ENCODE measurements at places on chromosomes 4 and X.

DNA sequence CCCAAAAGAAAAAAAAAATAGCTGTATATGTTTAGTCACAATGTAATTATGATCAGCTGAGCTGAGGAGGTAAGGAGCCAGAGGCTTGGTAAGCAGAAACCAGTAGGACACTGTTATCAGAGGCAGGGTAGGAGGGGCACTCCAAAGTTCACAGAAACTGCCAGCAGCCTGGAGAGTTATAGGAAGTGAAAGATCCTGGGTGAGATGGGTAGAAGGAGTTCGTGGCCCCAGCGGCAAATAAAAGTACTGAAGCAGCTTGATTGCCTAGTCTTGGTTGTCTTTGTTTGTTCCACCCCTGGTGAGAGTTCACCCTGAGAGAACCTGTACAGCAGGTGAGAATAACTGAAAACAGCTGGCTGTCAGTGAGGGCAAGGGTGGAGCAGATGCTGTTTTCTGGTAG is 340.8 kb downstream of the ADGRL3 start:
- no peak for DNase-seq

DNA sequence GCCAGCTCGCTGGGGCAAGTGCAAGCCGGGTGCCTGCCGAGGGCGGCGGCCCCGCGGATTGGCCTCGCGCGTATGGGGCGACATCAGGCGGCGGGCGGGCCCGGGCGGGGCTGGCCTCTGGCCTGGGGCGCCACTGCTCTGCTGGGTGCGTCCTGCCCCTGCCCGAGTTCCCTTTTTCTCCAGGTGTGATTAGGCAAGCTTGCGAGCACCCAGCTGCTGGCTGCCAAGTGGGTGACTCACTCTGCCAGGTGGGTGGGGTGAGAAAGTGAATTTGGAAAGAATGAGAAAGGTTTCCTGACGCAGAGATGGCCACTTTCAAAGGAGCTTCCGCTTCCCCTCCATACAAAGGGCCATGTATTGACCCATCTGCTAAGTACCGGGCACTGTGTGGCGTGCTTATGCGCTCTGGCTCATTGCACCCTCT is 32.5 kb downstream of the FGFBP1 start:
- no peak for DNase-seq

DNA sequence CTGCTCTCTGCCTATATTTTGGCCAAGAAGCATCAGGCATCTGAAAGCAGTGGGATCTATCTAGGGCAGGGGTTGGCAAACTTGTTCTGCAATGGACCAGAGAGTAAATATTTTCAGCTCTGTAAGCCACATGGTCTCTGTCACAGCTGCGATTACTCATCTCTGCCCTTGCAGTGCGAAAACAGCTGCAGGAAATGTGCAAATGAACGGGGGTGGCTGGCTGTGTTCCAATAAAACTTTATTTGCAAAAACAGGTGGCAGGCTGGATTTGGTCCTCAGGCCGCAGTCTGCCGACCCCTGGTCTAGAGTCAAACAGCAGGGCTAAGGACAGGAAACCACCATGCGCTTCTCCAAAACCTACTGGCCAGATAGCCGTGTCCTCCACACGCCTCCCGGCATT is 48.6 kb downstream of the ACOX3 start:
- DNase-seq: no peak

- no peak for DNase-seq
Observed at GRCh38 chrX:5810636-5811035, 418.0 kb downstream of the NLGN4X start.

DNA sequence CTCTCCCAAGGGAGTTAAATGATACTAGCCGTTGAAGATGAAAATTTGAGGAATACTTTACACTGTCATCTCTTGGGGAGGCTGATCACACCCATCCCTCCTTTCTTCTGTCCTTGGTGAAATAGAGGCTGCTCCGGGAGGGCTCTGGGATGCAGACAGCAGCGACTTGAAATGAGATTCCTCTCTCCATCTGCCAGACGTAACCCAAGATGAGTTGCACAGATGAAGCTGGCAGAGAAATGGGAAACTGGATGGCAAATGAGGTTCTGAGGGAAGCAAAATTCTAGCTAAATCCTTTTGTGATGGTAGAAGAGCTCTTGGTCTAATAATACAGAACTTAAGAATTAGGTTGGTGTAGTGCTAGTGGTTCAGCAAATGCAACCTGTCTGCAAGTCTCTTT is 201.4 kb downstream of the AASDH start:
- DNase-seq: no peak

GRCh38 chrX:35842674-35843073 is 44.5 kb downstream of the MAGEB16 start:
- no peak for DNase-seq

DNA sequence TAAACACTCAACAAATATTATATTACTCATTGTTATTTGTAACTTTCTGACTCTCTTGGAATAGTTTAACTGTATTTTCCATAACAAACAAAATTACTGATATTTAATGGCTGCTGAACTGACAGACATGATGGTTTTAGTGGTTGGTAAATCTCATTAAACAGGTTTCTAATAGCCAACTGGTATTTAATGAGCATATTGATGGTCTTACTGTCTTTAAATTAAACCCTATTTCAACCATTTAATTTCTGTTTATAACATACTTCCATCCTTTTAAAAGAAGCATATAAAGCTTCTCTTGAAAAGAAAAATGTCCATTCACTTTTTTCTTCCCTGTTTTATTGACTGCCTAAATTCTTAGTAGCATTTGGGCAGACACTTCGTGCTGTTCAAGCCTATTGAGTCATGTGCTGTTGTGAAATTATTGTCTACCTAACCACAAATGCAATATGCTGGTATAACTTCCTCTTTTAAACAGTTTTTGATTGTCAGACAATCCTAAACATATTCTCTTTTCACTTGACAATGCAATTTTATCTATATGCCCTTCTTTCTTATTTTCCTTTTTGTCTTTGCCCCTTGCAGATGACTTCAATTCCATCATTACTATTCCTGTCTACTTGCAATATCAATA is 163.9 kb upstream of the SLC7A11 start:
- no peak for DNase-seq

DNA sequence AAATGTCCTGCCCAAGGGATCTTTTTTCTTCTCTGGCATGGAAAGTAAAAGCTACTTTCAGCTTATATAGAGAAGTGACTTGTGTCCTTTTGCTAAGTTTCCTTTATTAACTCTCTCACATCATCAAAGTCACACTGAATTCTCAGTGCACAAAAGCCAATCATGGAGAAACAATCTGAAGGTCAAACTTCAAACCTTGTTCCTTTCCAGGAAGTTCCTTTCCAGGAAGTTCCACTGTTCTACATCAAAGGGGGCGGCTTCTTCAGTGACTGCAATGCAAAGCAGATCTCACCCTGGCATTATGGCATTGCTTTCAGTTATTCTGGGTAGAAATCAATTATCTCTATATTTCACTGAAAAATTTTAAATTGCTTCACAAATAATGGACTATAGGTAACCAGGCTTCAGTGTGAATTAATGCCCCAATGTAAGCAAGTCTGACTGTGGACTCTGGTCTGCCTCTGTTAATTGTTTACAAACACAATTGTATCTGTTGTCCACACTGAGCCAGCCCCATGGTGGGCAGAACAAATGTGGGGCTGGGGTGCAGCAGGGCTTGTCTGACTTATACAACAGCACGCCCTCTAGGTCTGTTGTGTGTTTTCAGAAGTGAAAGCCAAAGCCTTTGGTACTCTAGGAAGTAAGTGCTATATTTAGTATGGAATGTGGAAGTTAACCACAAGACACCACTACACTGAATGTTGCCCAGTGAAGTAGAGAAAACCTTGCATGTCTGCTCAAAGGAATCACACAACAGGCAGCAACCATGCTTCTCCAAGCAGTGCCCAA is 98.8 kb downstream of the CDS1 start:
- no peak for DNase-seq

GRCh38 chr4:184860018-184860779 is 34.4 kb upstream of the ACSL1 start:
- no peak for DNase-seq

DNA sequence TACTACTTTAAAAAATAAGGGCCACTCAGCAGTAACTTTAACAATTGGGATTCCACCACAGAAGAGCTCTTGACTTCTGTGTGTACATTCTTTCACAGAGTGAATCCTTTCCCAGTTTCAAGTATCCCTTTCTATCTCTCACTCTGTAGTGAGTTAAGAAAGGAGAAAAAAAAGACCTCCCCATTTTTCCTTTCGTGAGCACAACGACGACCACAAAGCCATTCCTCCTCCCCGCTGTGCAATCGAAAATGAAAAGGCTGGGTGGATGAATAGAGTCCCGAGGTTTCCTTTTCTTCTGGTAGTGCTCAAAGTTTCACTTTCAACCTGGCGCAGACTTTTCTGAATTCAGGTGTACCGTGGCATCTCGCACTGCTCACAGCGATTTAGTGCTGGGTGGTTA is 58.0 kb downstream of the TAB3 start:
- no peak for DNase-seq

GRCh38 chr4:75630937-75631329 is 605 bp upstream of the CDKL2 start:
- DNase-seq: no peak

DNA sequence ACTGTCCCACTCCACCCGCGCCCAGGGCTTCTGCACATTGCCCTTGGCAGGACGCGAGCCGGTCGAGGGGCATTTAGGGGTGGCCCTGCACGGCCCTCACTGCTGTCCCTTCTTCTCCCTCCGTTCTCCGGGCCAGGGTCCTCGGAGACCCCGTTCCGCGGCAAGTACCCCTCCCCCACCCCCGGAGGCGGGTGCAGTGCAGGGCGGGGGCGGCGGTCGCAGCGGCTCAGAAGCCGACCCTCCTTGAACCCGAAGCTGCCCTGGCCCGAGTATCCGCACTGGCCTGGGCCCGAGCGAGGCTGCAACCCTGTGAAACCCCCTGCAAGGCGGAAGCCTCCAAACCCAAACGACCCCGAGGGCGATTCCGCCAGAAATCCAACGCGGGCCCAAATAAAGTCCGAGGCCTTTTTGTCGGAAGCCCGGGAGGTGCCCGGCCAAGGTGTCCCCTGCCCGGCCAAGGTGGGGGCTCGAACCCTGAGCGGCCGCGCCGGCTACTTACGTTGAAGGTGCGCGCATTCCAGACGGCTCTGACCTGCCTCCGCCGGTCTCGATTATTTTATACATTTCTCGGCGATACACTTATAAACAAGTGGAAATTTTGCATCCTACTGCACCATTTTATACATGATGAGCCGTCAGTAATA is 53.1 kb upstream of the TMEM33 start:
- no peak for DNase-seq

DNA sequence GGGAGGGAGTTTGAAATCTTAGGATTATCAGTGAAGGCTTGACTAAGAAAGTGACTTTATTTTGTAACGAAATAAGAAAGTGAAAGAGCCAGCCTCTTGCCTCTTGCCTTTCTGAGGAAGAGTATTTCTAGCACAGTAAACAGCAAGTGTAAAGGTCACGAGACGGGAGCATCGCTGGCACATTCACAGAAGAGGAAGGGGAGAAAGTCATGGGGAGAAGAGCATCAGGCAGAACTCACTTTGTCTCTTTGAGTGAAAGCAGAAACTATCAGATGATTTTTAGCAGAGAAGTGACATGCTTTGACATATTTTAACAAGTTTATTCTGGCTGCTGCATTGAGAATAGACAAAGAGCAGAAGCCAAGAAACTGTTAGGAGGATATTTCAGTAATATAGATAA is 313.8 kb downstream of the CAMK2D start:
- DNase-seq: no peak

Measured in HAP-1 (cell line).